Left renal cortex interstitium (tissue), 4 donors: ENCODE measurements at places on chromosomes 3 and 15.

- DNase-seq = no peak
Observed at GRCh38 chr15:98875309-98875708, 132.3 kb downstream of the PGPEP1L start.

- no peak for DNase-seq
Observed at GRCh38 chr15:73717802-73718201, 33.6 kb downstream of the CD276 start.

- DNase-seq = no peak
Observed at GRCh38 chr3:122957707-122958689, 69.6 kb downstream of the SEMA5B start.

GRCh38 chr3:194265505-194265892, 85.6 kb downstream of the CPN2 start:
- no peak for DNase-seq

GRCh38 chr3:69009559-69010410, 3.7 kb downstream of the EOGT start:
- DNase-seq = no peak

- DNase-seq = no peak
Observed at GRCh38 chr15:70438776-70439175, 324.6 kb downstream of the UACA start.

DNA sequence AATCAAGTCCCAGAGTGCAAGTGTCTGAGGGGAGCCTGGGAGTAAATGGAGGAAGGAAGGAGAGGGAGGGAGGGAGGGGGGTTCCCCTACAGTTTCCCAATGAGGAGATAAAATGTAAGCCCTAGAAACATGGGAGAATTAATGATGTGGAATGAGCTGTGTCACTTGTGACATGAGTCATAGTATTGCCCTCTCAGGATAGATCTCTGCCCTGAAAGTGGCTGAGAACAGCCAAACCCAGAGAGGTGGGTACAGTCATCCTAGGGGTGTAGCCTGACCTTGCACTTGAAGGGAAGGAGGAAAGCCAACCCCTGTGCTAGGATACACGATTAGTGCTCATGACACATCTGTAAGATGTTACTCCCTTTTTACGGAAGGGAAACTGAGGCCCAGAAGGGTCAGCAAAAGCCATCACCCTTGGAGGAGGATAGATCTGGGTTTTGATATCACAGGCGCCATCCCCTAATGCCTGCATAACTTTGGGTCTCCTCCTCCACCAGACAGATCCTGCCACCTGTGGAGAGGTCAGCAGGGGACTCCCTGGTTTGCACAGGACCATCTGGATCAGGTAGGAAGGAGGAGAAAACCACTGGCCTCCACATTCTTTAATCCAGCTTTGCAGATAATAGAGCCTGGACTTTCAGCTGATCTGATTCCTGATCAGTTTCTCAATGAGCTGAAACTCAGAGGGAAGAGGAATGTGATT, 23.1 kb upstream of the USP3 start:
- no peak for DNase-seq

DNA sequence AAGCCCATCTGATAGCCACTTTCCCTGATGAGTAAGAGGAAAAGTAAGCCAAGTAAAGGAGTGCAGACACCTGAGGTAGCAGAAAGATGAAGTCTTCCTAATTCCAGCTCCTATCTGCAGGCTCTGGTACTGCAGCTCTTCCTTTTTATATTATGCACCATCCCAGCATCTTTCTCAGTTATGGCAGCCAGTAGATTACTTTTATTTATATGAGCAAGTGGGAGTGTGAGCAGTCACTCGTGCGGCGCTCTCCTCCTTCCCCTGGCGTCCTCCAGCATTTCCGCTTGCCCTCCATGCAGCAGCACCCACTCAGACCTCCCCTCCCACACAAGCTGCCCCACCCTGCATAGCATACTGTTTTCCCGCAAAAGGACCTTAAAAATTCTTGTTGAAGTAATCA, 465.9 kb upstream of the DPPA4 start:
- DNase-seq = no peak

DNA sequence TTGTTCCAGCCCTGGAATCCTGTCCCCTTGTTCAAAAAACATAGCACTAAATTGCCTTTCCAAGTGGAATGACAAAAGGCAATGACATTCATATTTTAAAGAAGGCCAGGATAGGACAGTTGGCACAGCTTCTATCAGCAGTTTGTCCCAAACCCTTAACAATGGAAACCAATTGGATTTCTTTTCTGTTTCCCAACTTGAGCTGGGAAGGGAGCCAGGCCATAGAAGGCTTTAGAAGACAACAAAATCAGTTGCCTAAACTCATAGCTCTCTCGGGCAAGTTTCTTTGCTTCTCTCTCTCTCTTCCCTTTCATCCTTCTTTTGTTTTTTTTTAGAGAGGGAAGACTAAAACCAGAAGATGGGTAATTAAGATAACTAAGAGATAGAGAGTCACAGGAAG, 227.7 kb upstream of the TPRG1 start:
- DNase-seq = no peak

GRCh38 chr3:166123576-166123975, 286.4 kb upstream of the BCHE start:
- DNase-seq = no peak

DNA sequence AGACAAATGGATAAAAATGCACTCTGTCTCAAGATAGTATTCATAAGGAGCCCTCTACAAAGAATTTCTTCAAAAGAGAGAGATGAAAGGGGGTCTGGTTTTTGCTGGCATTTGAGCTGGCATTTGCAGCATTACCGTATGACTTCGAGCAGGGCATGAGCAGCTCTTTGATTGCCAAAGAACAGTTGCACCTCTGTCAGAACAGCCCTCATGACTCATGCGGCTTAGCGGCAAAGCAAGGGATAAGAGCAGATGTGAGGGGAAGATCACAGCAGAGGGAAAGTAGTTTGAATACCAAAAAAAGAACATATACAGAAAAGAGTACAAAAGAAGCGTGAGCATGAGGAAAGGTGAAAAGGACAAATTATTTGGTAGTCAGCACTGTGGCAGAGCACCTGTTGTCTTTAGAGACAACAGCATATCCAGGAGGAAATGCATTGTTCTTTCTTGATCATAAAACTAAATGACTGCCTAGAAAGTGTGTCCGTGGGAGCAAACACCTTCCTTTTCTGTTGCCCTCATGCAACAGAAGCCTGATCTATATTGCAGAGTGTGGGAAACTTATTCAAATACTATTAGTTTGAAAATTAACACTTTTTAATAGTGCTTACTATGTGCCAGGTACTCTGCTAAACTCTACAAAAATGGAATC, 80.5 kb upstream of the SLC24A5 start:
- no peak for DNase-seq
